ENCODE measurements at places on chromosomes 3 and 15.

DNA sequence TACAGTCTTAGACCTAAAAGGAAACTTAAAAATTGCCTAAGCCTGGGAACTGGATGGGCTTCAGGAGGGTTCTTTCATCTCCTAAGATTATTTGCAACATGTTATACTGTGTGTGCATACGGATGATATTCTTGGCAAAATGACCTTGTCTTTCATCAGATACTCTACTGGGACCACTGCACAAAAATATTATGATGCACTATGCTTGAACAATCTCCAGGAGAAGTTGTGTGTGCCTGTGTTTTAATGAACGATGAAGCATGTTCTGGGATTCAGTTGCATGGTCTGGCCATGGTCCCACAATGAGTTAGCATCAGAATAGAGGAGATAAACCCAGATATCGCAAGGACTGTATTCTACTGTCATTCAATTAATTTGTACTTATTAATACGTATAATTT is 68.7 kb downstream of the GAP43 start:
- DNase-seq = no peak

GRCh38 chr3:125194849-125195601 is 17.5 kb downstream of the SLC12A8 start:
- no peak for DNase-seq

DNA sequence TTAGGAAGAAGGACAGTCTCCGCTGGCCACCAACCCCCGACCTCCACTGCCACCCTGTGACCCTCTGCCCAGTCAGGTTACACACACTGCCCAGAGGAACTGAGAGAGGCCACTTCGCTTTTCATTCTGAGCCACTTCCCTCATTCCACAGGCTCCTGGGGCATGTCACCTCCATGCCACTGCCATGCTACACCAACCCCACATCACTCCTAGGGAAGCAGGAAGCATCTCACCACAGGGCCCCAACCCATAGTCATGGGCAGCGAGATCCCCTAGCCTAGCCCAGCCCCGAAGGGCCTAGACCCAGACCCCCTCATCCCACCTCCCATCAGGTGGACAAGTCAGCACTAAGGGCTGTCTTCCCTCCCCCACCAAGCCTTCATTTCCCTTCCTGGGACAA is 1.4 kb downstream of the PLCB2 start:
- DNase-seq = no peak

GRCh38 chr3:156443079-156443478 is 111.8 kb downstream of the SSR3 start:
- no peak for DNase-seq

- DNase-seq = peak; percentile 27
These were observed 62.8 kb downstream of the SCN11A start for GRCh38 chr3:38988955-38989354.

GRCh38 chr3:154598166-154598565 is 168.2 kb upstream of the GPR149 start:
- DNase-seq = no peak

GRCh38 chr3:124261306-124261705 is 269.4 kb upstream of the ROPN1 start:
- DNase-seq = no peak

- no peak for DNase-seq
These were observed 38.5 kb upstream of the CDAN1 start for GRCh38 chr15:42775416-42775815.

- DNase-seq = no peak
These were observed 71.4 kb downstream of the C3orf80 start for GRCh38 chr3:160296591-160296990.

GRCh38 chr3:71979175-71979574 is 194.2 kb upstream of the PROK2 start:
- no peak for DNase-seq

- no peak for DNase-seq
These were observed 28.7 kb upstream of the HCN4 start for GRCh38 chr15:73397461-73397860.

DNA sequence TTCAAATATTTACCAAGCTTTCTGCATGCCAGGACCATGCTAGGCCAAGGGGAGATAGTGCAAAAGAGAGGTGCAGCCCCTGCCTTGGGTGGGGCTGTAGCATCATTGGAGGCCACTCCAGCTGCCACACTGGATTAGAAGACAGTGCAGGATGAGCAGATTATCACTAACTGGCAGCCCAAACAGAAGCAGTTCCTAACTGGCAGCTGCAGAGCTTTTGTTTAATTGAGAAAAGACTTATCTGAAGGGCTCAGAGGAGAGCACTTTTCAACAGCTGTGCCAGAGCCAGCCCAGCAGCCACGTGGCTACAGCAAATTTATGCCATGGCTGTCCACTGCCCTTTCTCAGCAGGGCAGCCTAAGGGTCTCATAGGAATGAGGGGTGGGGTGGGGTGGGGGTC is 13.5 kb upstream of the ACSBG1 start:
- DNase-seq = no peak

GRCh38 chr3:163328680-163329079 is 1749.6 kb downstream of the SI start:
- DNase-seq = no peak

GRCh38 chr15:36079021-36079420 is 500.4 kb upstream of the CDIN1 start:
- no peak for DNase-seq

DNA sequence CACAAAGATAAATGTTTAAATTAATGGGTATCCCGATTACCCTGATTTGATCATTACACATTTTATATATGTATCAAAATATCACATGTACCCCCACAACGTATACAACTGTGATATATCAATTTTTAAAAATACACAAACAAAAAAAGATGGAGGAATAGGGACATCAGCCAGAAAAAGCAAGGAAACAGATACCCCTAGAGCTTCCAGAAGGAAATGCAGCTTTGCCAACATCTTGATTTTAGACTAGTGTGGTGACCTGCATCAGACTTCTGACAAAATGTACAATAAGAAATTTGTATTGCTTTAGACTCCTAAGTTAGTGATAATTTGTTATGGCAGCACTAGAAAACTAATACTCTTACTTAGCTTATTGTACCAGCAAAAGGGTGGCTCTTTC is 483.8 kb downstream of the TUSC7 start:
- no peak for DNase-seq

GRCh38 chr3:169812332-169813235 is at the start of the genes LRRC34 and LRRIQ4:
LRRC34 (minus strand) TSS chr3:169812904; CDS start chr3:169812548, 356 bp downstream.
LRRIQ4 (plus strand) TSS chr3:169812870; CDS start chr3:169821922, 9,052 bp downstream.
- no peak for DNase-seq

GRCh38 chr3:178856804-178857203 is 214.8 kb downstream of the ZMAT3 start:
- DNase-seq = no peak

GRCh38 chr3:18657858-18658820 is 233.0 kb upstream of the SATB1 start:
- no peak for DNase-seq

- DNase-seq = peak; percentile 81
These were observed 37.2 kb downstream of the IL20RB start for GRCh38 chr3:136994772-136995516.

- DNase-seq = no peak
These were observed 862.1 kb downstream of the ROBO1 start for GRCh38 chr3:78905700-78906099.

GRCh38 chr3:59017617-59017984 is 32.2 kb downstream of the CFAP20DC start:
- no peak for DNase-seq

DNA sequence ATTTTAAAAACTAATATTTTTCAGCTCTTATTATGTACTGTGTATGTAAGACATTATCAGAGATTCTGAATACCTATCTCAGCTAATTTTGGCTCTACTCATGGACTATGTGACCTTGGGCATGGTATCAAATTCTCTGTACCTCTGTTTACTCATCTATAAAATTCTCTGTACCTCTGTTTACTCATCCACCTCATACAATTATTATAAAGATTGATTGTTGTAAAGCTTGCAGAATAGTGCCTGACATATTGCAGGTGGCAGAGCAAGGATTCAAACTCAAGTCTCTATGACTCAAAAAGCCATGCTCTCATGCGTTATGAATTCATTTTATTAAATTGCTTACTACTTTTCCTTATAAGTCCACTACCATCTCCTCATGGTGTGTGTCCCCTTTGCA is 151.9 kb upstream of the ARL6 start:
- DNase-seq = no peak

DNA sequence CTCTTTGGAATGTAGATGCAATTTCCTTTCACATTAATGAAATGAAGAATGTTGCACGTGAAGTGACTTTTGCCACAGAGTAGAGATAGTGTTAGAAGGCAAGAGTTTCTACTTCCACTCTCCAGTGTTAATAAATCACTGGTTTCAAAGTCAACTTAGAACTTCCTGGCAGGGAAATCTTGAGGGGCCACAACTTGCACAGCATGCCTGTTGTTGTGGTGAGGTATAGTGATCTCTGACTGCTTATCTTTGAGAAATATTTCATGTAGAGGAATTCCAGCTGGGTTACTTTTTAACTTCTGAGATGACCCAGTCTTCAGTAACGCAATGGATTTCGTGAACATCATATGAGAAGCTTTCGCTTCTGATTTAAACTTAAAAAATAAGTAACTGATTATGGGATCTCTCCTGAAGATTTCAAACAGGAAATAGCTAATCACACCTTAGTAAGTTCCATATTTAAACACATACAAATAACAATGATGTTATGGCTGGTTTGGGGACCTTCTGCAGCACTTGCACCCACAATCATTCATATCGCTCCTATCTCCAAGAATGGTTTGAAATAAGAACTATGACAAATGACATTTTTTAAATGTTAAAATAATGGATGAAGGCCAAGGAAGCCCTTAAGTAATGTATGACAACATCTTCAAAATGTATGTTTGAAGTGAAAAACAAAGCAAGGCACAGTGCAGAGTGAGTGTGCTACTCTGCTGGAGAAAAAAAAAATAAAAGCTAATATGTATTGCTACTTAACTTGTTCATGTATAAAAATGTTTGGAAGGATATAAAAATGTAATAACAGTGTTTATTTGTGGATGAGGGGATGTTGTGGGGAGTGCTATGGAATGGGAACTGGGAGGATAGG is 726.5 kb upstream of the NECTIN3 start:
- no peak for DNase-seq

DNA sequence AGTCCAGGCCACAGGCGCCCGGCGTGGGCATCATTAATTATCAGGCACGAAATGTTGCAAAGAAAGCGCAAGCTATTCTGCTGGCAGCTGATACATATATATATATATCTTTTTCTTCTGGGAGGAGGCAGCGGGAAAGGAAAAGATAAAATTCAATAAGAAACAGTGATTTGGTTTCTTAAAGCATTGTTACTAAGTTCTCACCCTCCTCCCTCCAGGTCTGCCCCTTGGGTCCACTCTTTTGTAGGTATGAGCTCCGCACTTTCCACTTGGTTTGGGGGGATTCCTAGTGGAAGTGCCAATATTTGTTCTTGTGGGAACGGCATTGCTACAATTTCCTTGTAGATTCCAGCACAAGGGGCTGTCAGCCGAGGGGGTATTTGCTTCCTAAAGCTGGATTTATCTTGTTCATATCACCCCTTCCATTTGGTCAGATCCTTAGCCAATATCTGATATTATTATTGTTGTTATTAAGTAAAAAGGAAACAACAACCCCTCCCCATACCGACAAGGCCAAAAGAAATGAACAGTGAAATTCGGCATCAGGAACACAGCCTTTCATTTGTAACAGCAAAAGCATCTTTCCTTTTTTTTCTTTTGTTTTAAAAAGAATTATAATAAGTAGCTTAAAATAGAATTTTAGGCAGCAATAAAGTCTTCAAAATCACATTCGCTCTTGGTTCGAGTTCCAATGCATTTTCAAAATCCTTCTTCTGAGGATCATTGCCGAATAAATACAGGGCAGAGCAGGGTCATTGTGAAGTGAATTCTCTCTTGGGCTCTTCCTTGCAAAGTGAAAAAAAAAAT is 15.6 kb downstream of the ZIC1 start:
- DNase-seq = no peak

- no peak for DNase-seq
These were observed 43.1 kb downstream of the SAMMSON start for GRCh38 chr3:70042641-70043040.

GRCh38 chr3:187763850-187764648 is 18.8 kb upstream of the BCL6 start:
- no peak for DNase-seq

- no peak for DNase-seq
These were observed 410.5 kb downstream of the LSAMP start for GRCh38 chr3:116034794-116035193.

DNA sequence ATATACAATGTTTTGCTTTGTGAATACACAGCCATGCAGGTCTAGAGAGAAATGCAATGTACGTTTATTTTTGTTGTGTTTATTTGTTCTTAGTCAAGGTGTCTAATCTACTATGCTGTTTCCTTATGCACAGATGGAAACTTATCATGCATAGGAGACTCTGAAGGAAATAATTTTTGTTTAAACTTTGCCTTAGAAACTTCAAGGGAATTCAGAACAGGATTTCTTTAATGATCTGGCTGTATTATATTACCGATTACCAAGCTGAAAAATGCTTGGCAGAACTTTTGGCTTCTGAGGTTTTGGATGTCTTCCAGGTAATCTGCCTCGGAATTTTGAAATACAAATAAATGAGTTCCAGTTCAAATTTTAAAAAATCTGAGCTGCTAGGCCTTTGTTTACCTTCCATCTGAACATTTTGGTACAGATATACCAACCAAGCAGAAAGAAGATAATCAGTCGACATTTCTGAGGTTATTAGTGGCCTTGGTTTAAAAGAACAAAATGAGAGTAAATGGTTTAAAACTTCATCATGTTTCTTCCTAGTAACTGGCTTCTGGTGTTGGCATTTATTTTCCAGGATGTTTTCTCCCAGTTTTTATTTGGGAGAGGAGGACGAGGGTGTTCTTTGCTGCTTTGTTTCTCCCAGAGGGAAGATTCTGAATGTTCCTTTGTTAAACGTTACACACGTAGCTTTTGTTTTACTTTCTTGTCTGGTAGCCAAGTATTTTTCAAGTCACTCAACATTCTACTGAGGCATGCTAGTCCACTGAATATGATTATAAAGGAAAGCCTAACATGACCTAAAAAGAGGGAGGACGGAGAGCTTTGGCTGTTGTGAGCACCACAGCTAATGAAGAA is 421.8 kb upstream of the TBL1XR1 start:
- peak; percentile 18 for DNase-seq

DNA sequence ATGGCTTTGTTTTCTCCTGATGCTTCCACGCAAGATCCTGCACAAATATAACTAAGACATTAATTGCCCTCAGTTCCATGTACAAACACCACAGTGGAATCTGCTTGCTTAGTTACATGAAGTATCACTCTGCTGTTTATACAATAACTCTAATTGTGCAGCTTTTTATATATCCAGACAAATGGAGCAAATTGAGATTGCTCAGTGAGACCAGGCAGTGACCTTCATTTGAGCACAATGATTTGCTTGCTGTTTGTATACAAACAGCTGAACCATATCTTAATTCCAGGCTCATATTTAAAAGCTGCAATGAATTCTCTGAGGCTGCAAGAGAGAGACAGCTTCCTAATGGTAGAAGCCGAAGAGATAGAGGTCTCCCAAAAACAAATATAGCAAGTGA is 243.7 kb downstream of the CADPS start:
- DNase-seq = no peak

DNA sequence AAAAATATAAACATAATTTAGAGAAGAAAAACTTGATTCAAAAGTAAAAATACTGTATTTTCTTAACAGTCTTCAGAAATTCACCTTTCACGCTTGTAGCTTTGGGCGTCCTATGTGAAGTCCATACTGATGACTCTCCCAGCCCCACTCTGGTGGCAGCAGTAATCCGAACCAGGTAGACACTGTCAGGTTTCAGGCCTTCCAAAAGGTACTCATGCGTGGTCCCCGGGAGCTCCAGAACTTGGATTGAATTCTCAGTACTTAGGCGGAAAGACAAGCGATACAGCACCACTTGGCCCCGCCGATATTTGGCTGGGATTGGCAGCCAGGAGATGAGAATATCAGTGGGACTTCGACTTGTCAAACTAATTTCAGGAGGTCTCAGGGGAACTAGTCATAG is 69.7 kb downstream of the PRTG start:
- no peak for DNase-seq

GRCh38 chr3:146139586-146140110 is 21.3 kb downstream of the PLOD2 start:
- DNase-seq = no peak

Data from LoVo (cell line).